Fibroblast of lung (primary cell): ENCODE measurements at places on chromosomes 2 and 18.
A peak's percentile ranks its signal among the peaks of the same experiment; 100 is the strongest.

GRCh38 chr2:216148983-216149382 is 39.8 kb downstream of the XRCC5 start:
- no peak for DNase-seq

GRCh38 chr2:75233965-75234364 is 34.6 kb upstream of the TACR1 start:
- DNase-seq, result no peak

- DNase-seq, result no peak
These were observed 8.5 kb downstream of the PSMD14 start for GRCh38 chr2:161316701-161317100.

- peak; percentile 71 for DNase-seq
These were observed 12.9 kb downstream of the HTR2B start for GRCh38 chr2:231111987-231112386.

- no peak for DNase-seq
These were observed 132.8 kb downstream of the CYP26B1 start for GRCh38 chr2:72014831-72015230.

GRCh38 chr2:179837408-179837807 is 24.0 kb downstream of the ZNF385B start:
- peak; percentile 53 for DNase-seq

DNA sequence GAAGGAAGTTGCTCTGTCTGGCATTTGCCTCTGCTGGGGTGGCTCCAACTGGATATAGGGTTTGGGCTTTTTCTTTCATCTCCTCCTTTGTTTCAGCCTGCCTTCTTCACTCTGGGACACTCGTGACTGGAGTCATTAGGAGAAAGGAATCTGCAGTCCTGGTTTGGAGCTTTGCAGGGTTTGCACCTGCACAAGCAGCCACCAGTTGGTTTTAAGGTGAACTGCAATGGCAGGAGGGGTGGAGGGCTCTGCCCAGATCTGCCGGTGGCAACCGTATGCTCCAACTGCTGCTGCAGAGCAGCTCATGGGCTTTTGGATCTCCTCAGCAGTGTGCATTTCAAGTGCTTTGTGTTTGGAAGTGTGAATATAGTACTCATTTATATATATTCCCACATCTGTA is 131.3 kb upstream of the MGAT5 start:
- DNase-seq, result no peak

GRCh38 chr2:28801726-28802125 is 8.9 kb upstream of the SPDYA start:
- peak; percentile 41 for DNase-seq

DNA sequence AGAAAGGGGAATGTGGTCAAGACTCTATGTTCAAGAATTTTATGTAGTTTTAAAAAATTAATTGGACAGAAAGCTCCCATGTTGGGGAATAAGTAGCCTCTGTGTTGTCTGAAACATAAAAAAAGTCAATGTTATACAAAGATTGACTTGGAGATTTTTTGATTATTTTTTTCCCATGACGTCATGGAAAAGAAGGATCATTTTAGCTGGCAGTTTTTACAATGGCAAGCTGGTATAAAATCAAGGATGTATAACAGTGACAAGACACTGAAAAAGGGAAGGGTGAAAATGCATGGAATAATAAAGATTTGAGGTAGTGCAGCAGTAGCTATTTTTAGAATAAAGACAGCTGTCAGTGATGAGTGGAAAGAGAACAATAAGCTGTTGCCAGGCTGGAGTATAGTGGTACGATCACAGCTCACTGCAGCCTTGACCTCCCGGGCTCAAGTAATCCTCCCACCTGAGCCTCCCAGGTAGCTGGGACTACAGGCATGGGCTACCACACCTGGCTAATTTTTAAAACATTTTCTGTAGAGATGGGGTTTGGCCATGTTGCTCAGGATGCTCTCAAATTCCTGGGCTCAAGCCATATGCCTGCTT is 9.2 kb downstream of the SLC39A10 start:
- no peak for DNase-seq

DNA sequence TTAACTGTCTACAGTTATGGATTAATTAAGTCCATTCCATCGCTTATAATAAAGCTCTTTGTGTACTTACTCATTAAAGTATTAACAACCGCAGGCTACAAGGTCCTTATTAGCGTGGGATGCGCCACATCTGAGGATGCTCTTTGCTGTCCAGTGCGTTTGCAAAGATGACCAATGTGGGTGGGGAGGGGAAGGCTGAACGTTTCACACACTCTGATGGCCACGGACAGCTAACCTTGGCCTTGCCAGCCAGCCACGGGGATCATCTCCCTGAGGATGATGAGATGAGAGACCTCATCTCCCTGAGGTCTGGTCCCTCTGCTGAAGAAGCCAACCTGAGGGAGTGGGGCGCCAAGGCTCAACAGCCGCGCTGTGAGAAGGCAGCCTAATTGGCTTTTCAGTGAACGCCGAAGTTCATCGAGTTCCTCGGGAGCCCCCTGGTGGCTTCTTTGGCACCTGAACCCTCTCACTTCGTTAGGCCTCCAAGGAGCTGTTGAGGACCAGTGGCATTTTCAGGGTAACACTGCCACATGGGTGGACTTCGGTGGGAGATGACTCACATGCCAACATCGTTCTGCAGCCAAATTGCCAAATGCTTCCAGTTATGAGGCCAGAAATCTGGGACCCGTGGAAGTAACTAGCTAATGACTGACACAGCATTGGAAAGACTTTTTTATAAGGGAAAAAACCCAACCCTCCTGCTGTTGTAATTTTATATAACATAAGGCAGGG is 69.3 kb upstream of the SEC11C start:
- DNase-seq, result peak; percentile 69

- peak; percentile 23 for DNase-seq
These were observed 2.6 kb downstream of the MAP2 start for GRCh38 chr2:209426432-209426831.

GRCh38 chr18:58608216-58608615 is 20.7 kb downstream of the ALPK2 start:
- DNase-seq, result no peak

- no peak for DNase-seq
These were observed 12.7 kb downstream of the INPP1 start for GRCh38 chr2:190355968-190356644.

DNA sequence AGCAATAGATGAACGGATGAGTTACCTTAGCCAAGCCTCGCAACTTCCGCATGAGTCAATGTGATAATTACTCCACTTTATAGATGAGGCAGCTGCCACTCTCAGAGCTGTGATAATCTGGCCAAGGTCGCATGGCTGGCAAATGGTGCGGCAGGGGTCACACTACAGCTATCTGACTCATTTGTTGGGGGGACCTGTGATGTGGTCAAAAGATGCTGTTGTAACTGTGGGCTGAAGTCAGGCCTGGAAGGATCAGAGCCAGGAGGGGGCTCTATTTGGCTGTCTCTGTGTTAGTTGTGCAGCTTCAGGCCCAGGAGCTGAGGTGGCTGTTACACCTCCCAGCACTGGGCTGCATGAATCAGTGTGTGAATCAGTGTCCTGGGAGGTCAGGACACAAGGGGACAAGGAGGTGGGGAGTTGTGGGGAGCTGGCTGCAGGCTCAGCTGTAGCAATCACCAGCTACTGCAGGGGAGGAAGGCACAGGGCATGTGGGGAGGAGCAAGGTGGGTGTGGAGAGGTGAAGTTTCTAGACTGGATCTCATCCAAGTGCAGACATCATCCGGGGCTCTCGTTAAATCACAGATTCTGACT is 33.1 kb downstream of the NGEF start:
- peak; percentile 83 for DNase-seq
